Hindlimb muscle (tissue), 1 donor: ENCODE measurements at places on chromosomes 1 and 21. TPM values are rescaled to one million over a fixed set of nuclear protein-coding genes. Genes with fewer than 3 reads are reported as not detected.

The ZNHIT6 gene
- polyA plus RNA-seq = 17.5 TPM

The NBPF8 gene
- polyA plus RNA-seq = 9.5 TPM

The PTGER3 gene
- polyA plus RNA-seq = 1.2 TPM

The LPAR3 gene
- 0.12 TPM for polyA plus RNA-seq

DNA sequence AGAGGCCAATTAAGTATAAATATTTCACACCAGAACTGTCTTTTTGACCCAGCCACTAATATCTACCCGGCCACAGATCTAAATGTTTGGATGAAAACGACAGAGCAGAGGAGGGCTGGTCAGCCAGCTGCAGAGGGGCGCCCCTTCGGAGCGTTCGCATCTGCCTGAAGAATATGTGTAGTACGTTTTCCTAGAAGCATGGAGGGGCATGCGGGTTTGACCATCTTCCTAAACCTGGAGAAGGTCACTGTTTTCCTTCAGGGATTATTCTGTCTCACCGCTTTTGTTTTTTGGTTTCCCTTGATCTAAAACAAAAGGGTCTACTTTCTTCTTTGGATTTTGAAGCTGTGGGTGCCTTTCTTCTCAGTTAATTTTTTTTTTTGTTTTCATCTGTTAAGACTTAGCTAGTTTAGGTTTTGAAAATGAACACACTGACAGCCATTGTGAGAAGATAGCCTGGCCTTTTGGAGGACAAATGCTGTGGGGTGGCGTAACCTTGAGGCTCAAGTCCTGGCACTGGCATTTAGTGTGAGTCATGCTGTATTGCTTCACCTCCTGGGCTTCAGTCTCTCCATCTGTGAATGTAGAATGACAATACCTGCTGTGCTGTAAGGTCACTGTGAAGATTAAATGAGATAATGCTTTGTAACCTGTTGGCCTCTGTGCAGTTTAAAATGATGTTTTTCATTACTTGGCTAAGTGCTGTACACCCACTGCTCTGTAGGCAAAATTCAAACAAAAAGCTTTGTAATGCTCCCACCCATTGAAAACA, 74.1 kb upstream of the IRF2BP2 start:
- no peak for DNase-seq

DNA sequence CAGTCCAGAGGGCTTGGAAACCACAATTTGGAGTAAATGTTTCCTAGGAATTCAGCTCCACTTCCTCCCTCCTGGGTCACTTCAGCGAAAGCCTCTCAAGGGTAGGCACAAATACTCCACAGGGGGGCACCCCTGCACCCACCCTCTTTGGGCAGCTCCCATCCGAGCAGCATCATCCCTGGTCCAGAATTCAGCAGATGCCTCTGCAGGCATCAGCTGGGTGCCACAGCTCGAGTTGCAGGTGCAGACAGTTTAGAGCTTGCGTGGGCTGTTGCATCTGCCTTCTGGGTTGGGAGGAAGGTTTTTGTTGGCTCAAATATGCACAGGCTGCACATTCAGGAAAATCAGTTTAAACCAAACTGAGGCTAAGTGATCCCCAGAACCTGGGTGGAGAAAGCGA, 25.0 kb downstream of the KANK4 start:
- DNase-seq = no peak

GRCh38 chr1:60942896-60943638, 139.3 kb upstream of the NFIA start:
- DNase-seq = no peak

DNA sequence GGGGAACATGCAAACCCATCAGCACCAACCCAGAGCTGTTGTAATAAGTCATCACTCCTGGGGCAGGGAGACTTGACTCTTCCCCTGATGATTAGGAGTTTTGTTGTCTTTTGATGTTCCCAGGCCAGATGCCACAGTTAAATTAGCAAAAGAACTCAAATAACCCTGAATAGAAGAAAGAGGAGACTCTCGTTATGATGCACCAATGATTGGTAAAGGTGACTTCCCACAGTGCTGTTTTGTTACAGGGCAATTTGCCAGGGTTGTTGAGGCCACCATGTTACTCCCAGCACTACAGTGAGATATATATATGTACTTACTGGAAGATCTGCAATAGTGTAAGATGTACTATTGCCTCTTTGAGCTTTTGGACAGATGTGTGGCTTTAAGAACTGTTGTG, 24.3 kb upstream of the RCAN1 start:
- DNase-seq = no peak
